ENCODE measurements at places on chromosomes 7 and 10.

DNA sequence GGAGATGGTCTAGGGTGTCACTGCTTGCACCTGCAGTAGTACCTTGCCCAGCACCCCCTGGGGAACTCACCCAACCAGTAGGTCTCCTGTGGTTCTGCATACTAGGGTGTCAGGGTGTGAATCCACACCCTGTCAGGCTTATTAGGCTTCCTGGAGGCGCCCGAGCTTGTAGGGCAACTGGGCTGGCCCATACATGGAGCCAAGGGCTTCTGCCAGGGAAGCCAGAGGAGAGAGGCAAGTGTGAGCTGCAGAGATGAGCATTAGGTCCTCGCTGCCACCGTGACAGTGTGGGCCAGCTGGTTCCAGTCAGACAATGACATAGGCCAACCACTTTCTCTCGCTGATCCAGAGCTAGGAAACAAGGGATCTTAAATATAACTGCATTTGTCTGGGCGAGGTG, 11.2 kb downstream of the MXI1 start:
- no peak for DNase-seq

DNA sequence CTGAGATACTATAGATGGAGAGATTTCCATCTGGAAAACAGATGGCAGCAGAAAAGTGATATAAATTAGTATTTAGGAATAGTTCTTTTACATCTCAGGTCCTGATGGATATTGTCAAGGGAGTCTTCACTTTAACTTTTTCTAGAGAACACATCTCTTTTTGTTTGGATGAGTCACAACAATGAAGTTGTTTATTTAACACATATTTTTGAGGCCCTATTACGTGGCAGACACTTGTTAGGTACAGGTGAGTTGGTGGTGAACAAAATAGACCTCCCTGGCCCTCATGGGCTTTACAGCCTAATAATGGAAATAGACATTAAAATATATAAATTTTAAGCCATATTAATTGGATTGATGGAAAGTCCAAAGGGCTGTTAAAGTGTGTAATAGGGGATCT, 168.3 kb downstream of the VTI1A start:
- no peak for DNase-seq

DNA sequence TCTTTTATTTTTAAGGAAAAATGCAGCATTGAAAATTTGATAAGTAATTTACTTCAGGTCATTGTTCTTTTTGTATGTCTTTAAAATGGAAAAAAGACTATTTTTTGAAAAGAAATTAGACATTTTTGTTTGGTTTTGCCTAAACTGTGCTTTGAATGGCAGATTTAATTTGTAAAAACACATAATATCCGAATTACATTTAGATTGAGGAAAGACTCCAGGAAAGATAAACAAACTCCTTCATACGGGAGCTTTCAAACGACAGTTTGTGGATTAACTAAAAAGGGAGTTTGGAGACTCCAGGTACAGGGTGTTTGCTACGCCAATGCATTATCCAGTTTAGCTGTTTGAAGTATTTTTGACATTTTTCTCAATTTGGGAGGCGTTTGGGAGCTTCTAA, 36.1 kb downstream of the CPED1 start:
- DNase-seq = no peak

- DNase-seq = no peak
Observed at GRCh38 chr10:22825841-22826240, 102.0 kb upstream of the ARMC3 start.

GRCh38 chr7:122070834-122071233, 73.2 kb downstream of the AASS start:
- DNase-seq = no peak

DNA sequence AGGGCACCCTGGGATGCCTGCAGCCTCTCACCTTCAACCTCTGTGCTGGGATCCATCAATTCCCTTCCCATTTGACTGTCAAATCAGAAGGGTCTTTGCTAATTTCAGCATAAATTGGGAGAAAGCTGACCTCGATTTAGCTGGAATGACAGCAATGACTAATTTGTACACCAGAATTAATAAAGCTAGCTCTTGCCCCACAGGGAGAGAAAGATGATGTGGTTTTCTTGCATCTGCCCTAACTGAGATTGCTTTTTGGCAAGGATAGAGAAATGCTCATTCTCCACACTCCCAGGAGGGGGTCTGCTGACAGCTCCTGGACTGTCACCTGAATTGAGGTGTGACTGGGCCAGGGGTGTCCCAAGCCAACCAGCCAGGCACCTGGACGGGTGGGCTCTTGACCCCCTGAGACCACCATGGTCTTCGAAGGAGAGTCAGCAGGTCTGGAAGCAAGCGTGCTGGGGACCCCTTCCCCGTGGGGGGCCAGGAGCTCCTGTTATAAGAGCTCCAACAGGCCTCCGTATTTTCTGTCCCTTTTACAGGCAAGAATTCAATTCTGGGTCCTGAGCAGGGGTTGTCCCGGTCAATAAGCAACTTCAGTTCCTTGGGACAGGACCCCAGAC, 42.1 kb downstream of the RBM17 start:
- no peak for DNase-seq

GRCh38 chr10:22593636-22594198, 120.7 kb downstream of the PIP4K2A start:
- no peak for DNase-seq

Measured in LoVo (cell line).